ENCODE measurements at places on chromosomes 13 and 19. TPM values are rescaled to one million over a fixed set of nuclear protein-coding genes. Genes with fewer than 3 reads are reported as not detected.

Gene CFD
- 5.8 TPM for total RNA-seq

Gene CD320
- 16.4 TPM for total RNA-seq

Gene TLE2
- total RNA-seq = 52.7 TPM

Gene HSD17B14
- 1.2 TPM for total RNA-seq

Gene SLC8A2
- not detected for total RNA-seq

Gene STAP2
- 14.7 TPM for total RNA-seq

Gene C2CD4C
- 1.6 TPM for total RNA-seq

Gene SYCN
- total RNA-seq = not detected

Gene KRTDAP
- 9.6 TPM for total RNA-seq
